ENCODE measurements at places on chromosomes 7 and 10.

DNA sequence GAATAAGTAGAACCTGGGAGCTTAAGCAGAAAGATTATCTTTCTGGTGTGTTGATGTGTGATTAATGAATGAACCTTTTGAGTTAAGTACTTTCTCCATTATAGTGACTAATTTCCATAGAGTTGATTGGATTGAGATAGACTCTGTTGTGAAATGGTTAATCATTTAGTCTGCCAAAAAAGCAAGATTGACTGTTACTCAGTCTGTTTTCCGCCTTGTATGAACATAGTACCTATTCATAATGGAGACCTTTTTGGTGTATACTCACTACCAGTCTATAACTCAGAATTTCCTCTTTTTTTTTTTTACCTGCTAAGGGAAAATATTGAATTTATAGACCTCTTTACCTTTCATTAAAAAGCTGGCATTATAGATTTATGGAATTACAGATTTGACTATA, 14.4 kb upstream of the NPVF start:
- DNase-seq: no peak

DNA sequence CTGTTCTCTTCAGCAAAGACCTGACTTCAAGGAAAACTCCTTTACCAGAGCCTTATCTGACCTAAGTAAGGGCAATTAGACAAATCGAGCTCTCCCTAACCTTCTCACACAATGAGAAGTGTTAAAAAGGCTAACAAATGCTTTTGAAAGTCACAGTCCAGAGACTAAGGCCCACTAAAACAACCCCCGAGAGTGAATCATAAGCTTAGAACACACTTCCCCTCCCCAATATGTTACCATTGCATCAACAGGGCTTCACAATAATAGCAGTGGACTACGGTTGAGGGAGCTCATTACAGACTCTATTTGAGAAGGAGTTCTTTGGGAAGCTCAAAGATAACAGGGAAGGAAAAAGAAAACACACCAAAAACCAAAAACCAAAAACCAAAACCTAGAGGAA, 28.6 kb upstream of the ZEB1 start:
- no peak for DNase-seq

GRCh38 chr10:18268005-18268404, 127.8 kb downstream of the CACNB2 start:
- DNase-seq: no peak

DNA sequence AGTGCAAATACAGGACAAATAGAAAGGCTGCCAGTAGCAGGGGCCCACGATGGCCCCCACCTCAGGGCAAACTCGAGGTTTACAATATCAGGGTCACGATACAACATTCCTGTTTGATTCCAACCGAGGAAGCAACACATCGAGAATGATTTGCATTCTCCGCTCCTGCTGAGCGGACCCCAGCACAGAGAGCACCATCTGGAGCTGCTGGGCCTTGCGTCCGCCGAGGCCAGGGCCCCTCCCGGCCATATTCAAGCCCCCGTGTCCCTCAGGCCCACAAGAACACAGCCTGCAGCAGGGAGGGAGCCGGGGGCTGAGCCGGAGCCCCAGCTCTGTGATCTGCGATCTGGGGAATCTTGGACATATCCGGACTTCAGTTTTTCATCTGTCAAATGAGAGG, 84.3 kb downstream of the PRKAG2 start:
- no peak for DNase-seq

DNA sequence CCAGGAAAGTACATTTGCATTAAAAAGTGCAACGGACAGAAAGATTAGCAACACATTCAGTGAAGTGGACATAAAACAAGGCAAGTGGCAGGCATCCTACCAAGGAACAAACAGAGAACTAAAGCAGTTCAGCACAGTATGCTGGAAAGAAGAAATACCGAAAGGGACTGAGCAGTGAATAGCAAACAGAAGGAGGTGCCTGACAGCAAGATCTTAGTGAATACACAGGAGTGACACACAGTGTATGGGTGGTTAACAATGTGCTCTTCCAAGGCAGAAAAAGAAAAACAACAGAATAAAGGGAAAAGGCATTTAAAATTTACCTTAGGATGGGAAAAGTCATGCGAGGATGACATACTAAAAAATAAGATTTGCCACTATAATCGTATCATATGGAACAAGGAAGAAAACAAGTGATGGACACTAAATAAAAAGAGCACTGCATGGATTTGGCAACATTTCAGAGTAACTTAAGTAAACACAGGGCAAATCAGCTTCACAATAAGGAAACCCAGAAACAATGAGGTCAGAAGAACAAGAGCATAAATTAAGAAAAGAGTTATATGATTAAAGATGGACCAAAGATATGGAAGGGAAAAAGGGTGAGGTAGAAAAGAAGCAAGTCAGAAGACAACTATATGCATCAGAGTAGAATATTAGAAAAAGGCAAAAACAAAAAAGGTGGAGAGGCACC, 29.5 kb downstream of the MEST start:
- no peak for DNase-seq

- peak; percentile 37 for DNase-seq
Observed at GRCh38 chr7:134016223-134016941, 110.8 kb upstream of the LRGUK start.

- DNase-seq: no peak
Observed at GRCh38 chr10:103576862-103577261, 83.4 kb downstream of the NEURL1 start.

GRCh38 chr10:11842411-11842810, 19.3 kb downstream of the PROSER2 start:
- DNase-seq: no peak

- peak; percentile 21 for DNase-seq
Observed at GRCh38 chr10:94963901-94964300, 25.4 kb downstream of the CYP2C9 start.

- DNase-seq: no peak
Observed at GRCh38 chr7:142892951-142893350, 7.4 kb upstream of the TRPV6 start.

DNA sequence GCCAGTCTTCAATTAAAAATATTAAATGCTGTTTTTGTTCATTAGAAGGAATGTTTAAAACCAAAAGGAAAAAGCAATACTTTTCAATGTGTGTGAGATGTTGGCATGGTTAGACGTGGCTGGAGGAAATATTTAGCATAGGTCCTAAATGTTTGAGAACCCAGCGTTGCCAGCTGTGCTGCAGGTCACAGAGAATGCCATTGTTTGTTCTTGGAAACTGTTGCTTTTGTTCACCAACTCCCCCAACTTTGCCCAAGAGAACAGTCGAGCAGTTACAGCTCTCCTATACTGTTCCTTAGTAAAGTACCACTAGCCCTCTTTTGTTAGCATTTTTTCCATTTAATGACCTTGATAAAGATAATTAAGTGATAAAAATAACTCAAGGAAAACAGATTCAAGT, 44.5 kb upstream of the ELMO1 start:
- DNase-seq: no peak

GRCh38 chr7:27096768-27097514, 1.1 kb upstream of the HOXA1 start:
- DNase-seq: no peak

- no peak for DNase-seq
Observed at GRCh38 chr7:118239014-118239413, 14.5 kb downstream of the ANKRD7 start.

GRCh38 chr10:131804551-131805295, 96.1 kb upstream of the PPP2R2D start:
- no peak for DNase-seq

- DNase-seq: no peak
Observed at GRCh38 chr10:69226919-69227450, 6.9 kb downstream of the HKDC1 start.

GRCh38 chr10:131553581-131553980, 242.1 kb upstream of the TCERG1L start:
- no peak for DNase-seq

All from WERI-Rb-1 (cell line).